Activated CD8-positive, alpha-beta T cell treated with anti-CD3 and anti-CD28 coated beads for 36 hours (primary cell): ENCODE measurements at places on chromosomes 11 and 22.

- DNase-seq = peak; percentile 69
Measured at GRCh38 chr22:46538814-46539160, 1.4 kb upstream of the CELSR1 start.

GRCh38 chr11:134659882-134660281 is 247.8 kb upstream of the B3GAT1 start:
- DNase-seq = no peak

DNA sequence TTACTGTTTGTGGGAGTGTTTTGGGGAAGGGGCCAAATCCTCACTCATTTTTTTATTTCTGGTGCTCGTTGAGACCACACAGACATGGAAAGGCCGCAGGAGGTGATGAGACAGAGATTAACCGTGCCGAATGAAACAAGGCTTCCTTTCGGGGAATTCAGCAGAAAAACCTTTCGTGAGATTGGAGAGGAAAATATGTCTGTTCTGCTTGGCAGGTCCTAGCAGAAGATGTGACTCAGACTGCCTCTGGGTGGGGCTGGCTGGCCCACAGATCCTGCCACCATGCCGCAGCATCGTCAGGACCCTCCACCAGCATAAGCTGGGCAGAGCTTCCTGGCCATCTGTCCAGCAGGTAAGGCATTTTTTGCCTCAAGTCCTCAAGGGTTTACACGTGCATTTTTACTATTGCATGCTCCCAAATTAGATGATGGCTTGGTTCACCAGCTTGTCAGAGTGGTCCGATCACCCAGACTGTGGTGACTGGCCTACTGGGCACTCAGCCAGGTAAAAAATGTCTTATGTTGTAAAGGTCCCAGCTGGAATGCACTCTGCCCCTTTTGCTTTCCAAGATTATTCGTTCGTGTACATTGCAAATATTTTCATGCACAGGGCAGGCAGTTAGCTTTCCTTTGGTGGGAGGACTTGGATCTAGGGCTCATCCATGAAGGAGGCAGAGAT is 1.5 kb downstream of the DDB2 start:
- peak; percentile 83 for DNase-seq

GRCh38 chr11:114157476-114158050 is 98.1 kb downstream of the ZBTB16 start:
- no peak for DNase-seq

- DNase-seq = no peak
Measured at GRCh38 chr22:25489947-25490346, 74.5 kb upstream of the GRK3 start.

- peak; percentile 75 for DNase-seq
Measured at GRCh38 chr22:37267135-37267587, 15.1 kb upstream of the CYTH4 start.

- DNase-seq = peak; percentile 88
Measured at GRCh38 chr11:123261345-123262106, 66.5 kb upstream of the CLMP start.

- peak; percentile 40 for DNase-seq
Measured at GRCh38 chr22:29375398-29376076, 12.8 kb downstream of the AP1B1 start.

DNA sequence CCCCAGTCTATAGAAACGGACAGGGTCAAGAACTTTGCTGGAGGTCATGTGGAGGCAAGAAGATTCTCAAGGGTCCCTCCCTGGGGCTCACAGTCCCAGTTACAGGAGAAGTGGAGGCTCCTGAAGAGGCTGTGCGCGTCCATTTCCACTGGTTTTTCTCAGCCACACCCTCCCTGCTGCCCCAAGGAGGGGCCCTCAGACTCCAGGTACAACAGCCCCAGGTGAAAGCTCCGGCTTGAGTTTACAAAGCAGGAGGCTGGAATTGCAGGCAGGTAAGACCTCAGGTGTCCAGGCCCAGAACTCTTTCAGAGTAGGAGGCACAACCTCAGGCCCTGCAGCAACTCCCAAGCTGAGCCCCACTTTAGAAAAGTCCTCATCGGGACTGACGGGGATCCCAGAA is 3.1 kb downstream of the SHANK2 start:
- no peak for DNase-seq

DNA sequence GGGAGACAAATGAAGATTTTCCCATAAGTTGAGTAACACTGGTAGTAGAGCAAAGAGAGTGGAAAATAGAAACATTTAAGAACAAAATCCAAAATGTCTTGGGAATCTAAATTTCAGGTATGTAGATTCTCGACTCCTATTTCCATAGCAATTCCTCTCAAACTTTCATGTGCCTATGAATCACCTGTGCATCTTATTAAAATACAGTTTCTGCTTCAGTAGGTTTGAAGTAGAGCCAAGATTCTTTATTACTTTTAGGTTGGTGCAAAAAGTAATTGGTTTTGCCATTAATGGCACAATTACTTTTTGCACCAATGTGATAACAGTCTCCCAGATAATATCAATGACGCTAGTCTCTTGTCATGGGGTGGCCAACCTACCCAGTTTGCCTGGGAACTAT is 115.3 kb upstream of the SLC5A12 start:
- DNase-seq = no peak

GRCh38 chr11:113153847-113154246 is 160.5 kb upstream of the TTC12 start:
- DNase-seq = no peak

GRCh38 chr11:15851051-15851498 is 505.3 kb downstream of the SOX6 start:
- no peak for DNase-seq

- no peak for DNase-seq
Measured at GRCh38 chr11:22561283-22561682, 64.3 kb downstream of the FANCF start.
